ENCODE measurements at places on chromosomes 4 and X.

DNA sequence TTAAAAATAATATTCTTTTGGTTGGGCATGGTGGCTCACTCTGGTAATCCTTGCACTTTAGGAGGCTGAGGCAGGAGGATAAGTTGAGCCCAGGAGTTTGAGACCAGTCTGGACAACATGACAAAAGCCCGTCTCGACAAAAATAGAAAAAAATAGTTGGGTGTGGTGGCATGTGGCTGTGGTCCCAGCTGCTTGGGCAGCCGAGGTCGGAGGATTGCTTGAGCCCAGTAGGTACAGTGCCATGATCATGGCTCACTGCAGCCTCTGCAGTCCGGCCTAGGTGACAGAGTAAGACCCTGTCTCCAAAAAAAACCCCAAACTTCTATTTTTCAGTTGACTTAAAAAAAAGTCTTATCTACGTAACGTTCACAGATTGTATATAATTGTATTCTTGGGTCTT is 23.9 kb downstream of the UBE2K start:
- no peak for DNase-seq

DNA sequence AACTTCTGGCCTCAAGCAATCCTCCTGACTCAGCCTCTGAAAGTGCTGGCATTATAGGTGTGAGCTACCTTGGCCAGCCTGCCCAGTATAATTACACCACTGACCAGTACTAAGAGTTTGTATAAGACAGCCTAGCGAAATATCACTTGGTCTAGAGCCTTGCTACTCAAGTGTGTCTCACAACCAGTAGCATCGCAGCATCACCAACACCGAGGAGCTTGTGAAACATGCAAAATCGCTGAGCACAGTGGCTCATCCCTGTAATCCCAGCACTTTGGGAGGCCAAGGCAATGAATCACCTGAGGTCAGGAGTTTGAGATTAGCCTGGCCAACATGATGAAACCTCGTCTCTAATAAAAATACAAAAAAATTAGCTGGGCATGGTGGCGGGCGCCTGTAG is 102.0 kb upstream of the GATB start:
- no peak for DNase-seq

DNA sequence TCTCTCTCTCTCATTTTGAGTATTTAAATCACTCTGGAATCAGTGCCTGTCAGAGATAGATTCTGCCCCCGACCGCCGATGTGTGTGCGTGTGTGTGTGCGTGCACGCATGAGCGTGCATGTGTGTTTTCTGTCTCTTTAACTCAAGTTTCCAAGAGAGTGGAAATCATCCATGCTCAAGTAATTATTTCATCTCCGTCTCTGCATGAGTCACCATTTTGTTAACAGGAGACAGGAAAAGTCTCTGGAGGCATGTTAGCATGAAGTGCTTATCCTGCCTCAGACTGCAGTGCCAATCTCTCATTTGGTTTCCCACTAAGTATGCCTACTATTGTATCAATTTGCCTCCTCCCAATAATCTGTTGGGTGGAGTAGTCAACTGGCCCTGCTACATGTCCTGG is 182.9 kb upstream of the NHS start:
- DNase-seq: no peak

GRCh38 chrX:72372735-72373134 is 67.0 kb upstream of the CITED1 start:
- no peak for DNase-seq

DNA sequence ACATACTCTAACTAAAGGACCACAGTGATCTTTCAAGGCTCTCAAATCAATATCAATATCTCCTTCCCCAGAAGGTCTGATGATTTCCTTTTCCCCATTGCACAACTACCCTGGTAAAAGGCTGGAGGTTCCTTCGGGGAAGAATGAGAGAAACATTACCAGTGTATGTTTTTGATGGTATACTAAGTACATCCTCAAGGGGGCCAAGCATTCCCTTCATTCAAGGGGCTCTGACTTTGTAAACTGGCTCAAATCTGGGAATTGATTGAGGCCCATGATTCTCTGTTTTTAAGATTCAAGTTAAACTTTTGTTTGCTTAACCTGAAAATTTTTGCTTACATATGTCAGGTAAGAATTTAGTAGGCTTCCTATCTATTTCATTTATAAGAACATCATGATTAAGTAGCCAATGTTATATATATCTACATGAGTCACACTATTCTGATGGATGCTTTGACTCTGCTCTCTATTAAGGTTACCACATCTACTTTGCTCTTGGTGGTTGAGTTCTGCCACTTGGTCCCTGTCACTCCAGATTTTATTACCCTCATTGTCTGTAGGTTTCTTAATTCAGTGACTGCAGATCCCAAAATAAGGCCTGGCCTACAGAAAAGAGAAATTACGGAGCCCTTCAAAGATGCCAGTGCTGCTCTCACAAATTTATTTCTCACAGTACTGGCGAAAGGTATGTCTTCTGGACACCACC is 16.4 kb upstream of the GUCY1B1 start:
- DNase-seq: no peak

- DNase-seq: no peak
These were observed 71.8 kb upstream of the PTPN13 start for GRCh38 chr4:86522349-86522748.

DNA sequence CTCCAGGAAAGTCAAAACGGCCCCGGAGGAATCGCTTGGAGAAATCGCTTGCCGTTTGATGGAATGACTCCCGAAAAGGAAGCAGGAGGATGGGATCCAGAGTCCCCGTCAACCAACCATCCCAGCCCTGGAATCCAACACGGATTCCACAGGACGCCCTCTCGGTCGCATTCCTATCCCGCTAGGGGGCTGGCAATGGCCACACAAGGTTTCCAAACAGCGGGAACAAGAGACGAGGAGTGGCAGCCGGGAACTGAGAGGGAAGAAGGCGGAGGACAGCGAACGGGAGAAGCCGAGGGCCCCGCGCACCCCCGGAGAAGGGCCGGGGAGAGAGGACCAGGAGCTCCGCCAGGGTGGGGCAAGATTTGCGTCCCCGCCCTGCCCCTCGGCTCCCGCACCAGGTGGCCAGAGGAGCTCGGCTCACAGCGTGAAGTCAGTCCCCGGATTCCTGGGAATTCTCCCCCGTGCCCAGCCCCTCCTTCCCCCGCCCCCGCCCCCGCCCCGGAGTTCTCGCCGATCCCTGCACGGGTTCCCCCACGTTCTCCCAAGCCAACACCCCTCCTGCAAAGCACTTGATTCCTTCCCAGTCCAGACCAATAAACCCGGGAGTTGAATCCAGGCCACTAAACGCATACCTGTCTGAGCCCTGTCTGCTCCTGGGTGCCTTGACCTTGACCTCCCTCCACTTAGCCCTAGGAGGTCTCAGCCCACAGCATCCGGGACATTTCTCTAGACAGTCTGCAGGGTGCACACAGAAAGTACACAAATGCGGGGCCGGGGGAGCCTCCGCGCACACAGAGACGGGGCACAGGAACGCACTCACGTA is 1.4 kb downstream of the PDZD4 start:
- DNase-seq: no peak

- DNase-seq: no peak
These were observed 3.0 kb downstream of the IL21 start for GRCh38 chr4:122617597-122618593.

DNA sequence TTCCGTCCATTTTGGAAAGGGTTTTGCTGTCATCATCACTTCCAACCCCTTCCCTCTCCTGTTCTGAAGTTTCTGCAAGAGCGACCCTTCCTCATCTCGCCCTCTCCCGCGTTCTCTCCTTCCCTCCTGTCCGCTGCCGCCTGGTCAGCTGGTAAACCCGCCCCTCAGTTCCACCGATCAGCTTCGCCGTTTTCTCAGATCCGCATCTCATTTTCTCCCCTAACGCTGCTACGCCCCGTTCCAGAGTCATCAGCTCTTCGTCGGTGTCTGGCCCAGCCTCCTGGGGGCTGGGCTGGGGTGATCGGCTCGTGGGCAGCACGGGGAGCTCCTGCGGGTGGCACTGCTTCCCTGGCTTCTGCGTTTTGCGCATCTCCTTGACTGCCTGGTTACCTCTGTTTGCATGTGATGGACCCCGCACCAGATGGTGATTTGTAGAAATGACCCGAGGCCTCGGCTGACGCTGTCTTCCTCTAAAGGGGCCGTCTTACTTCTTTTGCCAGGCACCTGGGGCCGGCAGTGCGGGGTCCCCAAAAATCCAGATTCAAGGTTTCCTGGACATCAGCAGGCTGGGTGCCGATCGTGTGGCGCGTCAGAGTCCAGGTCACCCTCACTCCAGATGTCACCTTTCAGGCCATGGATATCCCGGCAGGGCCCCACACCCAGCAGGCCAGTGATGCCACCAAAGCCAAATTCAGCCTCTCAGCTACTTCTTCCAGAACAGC is 13.4 kb downstream of the CTBP1 start:
- DNase-seq: no peak

DNA sequence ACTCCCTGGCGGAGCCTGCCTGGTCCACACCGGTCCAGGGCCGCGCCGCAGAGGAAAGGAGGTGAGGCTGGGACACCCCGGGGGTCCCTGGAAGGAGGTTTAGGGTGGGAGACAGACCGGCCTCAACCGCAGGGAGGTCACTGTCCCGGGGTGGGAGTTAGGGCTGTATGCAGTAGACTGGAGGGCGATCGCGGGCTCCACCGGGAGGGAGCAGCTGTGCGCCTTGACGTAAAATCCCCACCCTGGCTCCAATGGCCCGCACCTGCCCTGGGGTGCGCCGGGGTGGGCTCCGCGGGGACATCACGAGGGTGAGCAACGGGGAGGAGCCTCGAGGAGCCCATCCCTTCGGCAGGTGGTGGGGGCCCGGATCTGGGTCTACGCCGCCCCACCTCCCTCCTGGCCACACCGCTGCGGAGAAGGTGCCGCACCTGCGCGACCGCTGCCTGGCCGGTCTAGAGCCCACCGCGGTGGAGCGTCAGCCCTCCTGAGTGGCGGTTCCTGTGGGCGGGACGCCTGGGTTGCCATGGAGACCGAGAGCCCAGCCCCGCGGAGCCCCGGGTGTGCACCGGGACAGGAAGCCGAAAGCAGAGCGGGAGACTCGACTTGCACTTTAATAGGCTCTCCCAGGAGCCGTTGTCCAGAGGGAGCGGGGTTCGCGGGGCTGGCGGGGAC is 105.1 kb downstream of the ADRA2C start:
- DNase-seq: peak; percentile 59

GRCh38 chr4:155759372-155760252 is 791 bp downstream of the GUCY1B1 start:
- peak; percentile 7 for DNase-seq

- DNase-seq: no peak
These were observed 191.2 kb downstream of the IDS start for GRCh38 chrX:149313871-149314371.

DNA sequence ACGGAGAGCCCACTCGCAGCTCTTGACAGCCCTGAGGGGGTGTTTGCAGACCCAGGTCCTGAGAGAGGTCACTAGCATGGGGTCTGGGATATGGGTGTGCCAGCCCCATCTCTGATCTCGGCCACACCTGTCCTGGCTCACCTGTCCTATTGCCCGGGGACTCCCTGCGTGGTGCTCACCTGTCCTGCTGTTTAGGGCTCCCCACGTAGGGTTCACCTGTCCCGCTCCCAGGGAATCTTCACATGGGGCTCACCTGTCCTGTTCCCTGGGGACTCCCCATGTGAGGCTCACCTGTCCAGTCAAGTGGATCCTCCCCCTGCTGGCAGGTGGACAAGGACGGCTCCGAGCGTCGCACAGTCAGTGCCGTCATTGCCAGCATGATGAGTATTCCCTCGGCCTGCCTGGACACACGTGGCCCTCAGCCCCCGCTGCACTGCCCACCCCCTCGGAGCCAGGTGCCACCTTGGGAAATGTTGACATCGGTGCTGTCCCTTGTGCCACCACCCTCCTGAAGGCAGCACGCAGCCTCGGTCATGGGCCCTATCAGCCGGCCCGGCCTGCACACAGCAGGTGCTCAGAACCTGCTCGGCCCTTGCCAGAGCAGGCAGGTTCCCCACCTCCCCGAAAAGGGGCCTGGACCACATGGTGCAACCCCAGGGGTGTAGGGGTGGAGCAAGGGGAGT is 6.3 kb downstream of the SLC49A3 start:
- DNase-seq: no peak

DNA sequence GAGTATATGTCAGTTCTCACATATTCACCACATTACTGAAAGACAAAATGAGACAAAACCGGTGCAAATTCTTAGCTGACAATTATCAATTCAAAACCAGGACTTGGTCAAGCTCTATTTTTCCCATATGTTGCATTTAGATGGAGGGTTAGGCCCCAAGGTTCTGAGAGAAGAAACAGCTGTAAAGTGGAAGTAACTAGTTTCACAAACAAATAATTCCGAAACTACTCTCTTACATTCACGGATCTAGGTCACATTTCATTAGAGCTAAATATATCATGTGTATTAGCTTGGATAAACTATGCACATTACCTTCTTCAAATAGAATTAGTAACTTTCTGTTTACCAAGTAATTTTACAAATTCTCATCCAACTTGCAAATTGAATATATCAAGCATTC is 3.7 kb upstream of the GABRA2 start:
- no peak for DNase-seq

DNA sequence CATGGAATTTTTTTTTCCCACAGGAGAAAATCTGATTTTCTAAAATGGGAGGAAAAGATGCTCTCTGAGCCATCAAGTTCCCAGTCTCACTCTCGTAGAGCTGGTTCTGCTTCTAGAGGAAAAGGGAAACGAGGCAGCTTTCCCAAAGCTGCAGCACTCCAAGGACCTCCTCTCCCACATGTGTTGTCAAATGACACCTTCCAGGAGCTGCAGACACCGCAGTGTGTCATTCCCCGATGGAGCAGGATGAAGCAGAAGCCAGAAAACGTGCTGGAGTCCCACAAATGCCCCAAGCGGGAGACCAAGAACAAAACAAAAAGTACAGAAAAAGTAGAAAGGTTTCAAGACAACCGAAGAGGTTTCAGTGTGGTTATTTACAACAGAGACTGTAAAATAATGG is 348.1 kb downstream of the ARHGAP10 start:
- no peak for DNase-seq

DNA sequence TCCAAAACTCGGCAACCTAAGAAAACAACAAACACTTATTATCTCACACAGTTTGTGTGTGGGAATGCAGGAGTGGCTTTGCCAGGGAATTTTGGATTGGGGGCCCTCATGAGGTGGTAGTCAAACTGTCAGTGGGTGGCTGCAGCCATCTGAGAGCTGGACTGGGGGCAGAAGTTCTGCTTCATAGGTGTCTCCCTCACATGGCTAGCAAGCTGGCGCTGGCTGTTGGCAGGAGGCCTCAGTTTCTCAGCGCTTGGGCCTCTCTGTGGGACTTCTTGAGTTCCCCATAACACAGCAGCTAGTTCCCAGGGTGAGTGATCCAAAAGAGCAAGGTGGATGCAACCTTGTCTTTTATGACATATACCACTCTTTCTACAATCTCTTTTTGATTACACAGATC is 26.0 kb upstream of the RASL11B start:
- DNase-seq: no peak

- no peak for DNase-seq
These were observed 761 bp downstream of the FGFRL1 start for GRCh38 chr4:1012034-1012739.
